ENCODE measurements at places on chromosomes 5 and 9.

- no peak for DNase-seq
Observed at GRCh38 chr5:171874234-171874633, 88.6 kb downstream of the SMIM23 start.

- DNase-seq, result no peak
Observed at GRCh38 chr5:66881480-66882161, 285.4 kb downstream of the MAST4 start.

GRCh38 chr5:9201761-9202160, 344.1 kb downstream of the SEMA5A start:
- DNase-seq, result no peak

GRCh38 chr5:2639425-2639824, 112.1 kb downstream of the IRX2 start:
- no peak for DNase-seq

DNA sequence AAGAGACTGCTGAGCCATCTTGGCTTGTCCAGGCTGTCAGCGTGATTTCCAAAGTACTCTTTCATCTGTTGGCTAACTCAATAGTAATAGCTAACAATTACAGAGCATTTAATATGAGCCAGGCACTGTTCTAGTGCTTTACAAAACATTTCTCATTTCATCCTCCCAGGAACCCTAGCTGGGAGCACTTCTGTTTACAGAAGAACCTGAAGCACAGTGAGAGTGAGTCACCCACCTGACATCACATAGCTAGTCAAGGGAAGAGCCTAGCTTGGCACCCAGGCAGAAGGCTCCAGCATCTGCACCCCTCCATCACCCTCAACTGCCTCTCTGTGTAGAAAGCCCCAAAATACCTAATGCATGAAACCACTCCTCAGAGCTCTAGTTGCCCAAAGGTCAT, 57.5 kb upstream of the IQGAP2 start:
- DNase-seq, result no peak

- DNase-seq, result no peak
Observed at GRCh38 chr9:95511616-95511931, 5.2 kb downstream of the PTCH1 start.

- no peak for DNase-seq
Observed at GRCh38 chr5:80990527-80990926, 30.4 kb downstream of the RASGRF2 start.

All from CD4-positive, alpha-beta T cell treated with Interleukin-12 subunit alpha and Interleukin-12 subunit beta, for 1 hour (primary cell).